ENCODE measurements at places on chromosomes 6 and 20. TPM values are rescaled to one million over a fixed set of nuclear protein-coding genes. Genes with fewer than 3 reads are reported as not detected.

The LSM14B gene
- total RNA-seq, result 71.8 TPM

GRCh38 chr20:50360218-50360672, 149.9 kb upstream of the PTPN1 start:
- DNase-seq, result no peak

DNA sequence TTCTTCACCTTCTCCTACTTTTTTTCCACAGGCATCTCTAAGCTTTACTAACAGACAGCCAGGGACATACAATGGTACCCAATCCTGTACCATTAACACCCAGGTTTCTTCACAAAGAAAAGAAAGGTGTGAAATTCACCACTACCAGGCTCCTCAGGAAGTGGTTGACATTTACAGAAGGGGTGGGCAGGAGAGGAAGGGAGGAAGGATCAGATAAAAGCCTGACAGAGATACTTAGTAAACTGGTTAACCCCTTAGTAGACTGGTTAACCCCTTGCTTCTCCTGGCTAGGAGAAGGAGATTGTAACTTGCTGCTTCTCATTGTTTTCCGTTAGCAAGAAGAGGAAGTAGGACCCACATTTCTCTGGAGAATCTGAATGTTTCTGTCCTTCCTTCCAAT, 7.2 kb downstream of the SAMD3 start:
- DNase-seq, result no peak

GRCh38 chr6:151290877-151291721, 51.3 kb downstream of the AKAP12 start:
- DNase-seq, result peak; percentile 43

The THBS2 gene
- 0.06 TPM for total RNA-seq

GRCh38 chr20:15599961-15600360, 973.3 kb downstream of the KIF16B start:
- DNase-seq, result no peak

The CDSN gene
- not detected for total RNA-seq

DNA sequence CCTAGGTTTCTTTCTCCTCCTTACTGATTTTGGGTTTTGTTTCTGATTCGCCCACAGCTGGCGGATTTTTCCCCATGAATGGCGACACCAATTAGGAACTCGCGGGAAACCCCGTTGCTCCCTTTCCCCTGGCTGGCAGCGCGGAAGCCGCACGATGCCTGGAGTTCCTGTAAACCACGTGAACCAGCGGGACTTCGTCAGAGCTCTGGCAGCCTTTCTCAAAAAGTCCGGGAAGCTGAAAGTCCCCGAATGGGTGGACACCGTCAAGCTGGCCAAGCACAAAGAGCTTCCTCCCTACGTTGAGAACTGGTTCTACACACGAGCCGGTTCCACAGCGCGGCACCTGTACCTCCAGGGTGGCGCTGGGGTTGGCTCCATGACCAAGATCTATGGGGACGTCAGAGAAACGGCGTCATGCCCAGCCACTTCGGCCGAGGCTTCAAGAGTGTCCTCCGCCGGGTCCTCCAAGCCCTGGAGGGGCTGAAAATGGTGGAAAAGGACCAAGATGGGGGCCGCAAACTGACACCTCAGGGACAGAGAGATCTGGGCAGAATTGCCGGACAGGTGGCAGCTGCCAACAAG, 3.2 kb upstream of the SEC23B start:
- peak; percentile 76 for DNase-seq

GRCh38 chr6:16819752-16820151, 58.5 kb upstream of the ATXN1 start:
- no peak for DNase-seq

DNA sequence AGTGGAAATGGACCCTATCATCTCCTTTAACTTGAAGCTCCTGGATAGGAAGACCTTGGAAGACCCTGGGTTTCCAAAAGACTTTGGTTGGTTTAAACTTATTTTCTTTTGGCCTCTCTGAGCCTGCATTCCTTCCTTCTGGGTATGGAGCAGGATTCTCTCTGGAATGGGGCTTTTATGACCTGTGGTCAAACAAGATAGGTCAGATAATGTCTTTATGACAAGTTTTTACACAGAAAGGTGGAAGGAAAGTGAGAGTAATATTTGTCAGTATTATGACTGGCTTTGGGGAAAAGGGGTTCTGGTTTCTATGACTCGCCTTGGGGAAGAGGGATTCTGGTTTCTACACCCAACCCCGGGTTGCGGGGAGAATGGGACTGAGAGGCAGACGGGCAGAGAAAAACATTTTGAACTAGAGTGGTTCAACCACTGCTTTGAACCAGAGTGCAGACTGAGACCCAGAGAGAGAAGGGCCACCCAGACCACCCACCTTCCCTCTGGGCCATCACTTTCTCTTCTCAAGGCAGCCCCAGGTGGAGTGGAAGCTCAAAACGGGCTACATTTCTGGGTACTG, 37.6 kb upstream of the KCNK5 start:
- no peak for DNase-seq

DNA sequence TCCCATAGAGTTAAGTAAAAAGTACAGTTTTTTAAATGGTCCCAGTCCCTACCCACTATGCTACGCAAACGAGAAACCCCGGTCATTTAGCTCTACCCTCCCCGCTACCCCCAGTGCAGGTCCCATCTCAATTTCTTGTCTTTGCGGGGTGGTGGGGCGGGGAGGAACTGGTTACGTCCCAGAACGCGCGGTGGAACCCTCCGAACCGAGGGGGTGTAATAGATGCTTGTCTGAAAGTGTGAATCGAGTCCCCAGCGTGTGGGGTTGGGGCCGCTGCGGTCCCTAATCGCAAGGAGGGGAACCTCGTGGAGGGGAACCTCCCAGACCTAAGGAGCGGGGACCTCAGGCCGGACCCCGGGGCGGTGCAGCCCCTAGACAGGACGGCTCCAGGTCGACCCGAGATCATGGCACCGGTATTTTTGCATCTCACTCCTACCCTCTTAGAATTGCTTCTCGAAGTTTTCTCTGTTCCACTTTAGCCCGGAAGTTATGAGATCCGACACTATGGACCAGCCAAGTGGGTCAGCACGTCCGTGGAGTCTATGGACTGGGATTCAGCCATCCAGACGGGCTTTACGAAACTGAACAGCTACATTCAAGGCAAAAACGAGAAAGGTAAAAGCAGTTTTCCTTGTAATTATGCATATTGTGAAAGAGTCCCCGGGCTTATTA, 779 bp downstream of the HEBP2 start:
- peak; percentile 19 for DNase-seq

DNA sequence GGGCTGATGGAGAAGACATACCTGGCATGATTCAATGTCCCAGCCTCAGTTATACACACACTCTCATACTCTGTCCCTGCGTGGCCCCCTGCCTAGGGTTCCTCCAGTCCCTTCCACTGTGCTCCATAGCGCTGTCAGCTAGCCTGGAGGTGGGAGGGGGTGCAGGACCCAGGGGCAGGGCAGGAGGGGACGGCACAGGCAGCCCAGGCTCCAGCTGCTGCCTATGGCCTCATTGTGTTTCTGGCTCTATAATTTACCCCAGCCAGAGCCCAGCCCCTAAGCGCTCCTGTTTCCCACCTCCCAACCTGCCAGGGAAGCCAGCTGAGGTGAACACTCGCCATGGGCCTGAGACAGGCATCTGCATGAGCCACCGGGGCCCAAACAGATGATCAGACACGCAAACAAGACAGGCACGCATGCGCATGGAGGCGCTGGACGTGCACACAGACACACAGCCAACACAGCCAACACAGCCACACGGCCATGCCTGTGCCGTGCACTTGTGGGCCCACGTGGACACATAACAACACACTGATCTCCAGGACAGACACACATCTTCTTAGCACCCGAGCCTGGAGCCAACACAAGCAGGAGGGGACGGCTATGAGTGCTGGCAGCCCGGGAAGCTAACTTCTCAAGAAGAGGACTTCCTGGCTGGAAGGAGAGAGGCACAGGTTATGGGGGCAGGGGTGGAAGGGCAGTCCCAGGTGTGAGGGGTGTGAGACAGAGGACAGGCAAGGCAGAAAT, 124.9 kb downstream of the GRM4 start:
- no peak for DNase-seq

The OTOR gene
- not detected for total RNA-seq

The AVP gene
- not detected for total RNA-seq

The CST4 gene
- not detected for total RNA-seq

- DNase-seq, result peak; percentile 80
These were observed 70.0 kb downstream of the CPNE5 start for GRCh38 chr6:36769183-36769675.

DNA sequence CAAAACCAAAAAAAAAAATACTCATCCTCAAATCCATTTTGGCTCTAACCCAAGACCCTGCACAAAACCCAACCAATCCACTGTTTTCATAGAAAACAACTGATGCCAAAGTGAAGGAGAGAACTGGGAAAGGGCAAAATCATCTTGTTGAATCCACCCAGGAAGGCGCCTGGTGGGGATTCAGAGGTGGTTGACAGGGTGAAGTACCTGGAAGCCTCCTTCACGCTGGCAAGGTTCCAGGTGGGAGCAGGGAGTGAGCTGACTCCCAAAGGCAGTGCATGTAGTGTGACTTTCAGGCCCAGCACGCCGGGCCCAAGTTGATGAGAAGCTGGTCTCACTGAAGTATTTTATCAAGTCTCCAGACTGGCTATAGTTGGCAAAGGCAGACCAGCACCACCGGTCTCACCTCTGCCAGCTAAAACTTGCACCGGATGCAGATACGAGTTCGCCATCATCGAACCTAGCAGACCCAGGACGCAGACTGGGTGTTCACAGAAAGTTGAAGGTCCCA, 16.5 kb downstream of the PPP1R10 start:
- no peak for DNase-seq

GRCh38 chr20:57633945-57634491, 13.8 kb upstream of the ZBP1 start:
- DNase-seq, result no peak

DNA sequence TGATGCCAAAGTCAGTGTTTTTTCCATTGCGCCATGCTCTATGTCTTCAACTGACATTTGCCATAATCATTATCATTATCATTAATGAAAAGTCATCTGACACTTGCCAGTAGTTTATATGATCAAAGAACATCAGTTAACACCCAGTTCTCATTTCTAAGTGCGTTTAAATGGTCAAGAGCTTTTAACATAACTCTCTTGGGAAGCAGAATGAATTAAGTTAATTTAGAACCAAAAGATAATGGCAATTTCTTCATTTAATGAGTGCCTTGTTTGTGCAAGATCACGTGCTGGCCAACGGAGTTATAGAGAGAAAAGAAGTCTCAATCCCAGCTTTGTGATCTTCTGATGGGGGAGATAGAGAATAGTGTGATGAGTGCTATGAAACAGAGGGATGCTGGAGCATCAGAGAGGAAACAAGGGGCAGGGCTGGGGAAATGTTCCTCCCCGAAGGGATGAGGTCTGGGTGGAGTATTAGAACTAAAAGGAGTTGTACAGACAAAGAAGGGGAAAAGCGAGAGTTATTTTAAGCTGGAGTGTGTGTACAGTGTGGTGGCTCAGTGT, 20.3 kb downstream of the ANKS1A start:
- DNase-seq, result no peak

GRCh38 chr20:63044605-63045004, 37.8 kb upstream of the BHLHE23 start:
- no peak for DNase-seq

DNA sequence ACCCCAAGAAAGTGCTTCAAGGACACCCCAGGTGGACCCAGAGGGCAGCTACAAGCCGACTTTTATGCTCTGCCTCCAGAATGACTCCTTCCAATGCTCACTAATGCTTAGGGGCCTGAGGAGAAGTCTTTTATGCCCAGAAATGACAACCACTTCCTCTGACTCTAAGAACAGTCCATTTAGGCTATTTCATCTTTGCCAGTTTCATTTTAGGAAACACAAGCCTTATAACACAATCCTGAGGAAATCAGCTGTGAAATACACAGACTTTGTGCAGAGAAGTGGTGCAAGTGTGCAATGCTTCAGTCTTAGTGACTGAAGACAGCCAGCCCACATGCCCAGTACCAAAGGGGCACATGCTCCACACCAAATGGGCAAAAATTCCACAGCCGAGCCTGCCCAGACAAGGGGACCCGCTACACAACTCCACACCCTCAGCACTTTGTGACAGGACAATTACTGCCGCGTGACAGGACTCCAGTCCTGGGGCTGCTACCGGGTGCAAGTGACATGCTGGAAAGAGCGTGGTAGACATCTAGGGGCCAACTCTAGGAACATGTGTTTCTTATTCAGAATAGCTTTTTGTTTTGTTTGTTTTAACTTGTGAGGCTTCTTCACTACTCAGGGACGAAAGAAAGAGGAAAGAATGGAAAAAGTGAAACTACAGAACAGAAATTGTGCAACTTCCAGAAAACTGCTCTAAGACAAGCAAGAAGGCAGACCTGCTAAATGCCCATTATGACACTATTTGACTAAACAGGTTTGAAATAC, 28.2 kb upstream of the PLAGL1 start:
- DNase-seq, result peak; percentile 31

DNA sequence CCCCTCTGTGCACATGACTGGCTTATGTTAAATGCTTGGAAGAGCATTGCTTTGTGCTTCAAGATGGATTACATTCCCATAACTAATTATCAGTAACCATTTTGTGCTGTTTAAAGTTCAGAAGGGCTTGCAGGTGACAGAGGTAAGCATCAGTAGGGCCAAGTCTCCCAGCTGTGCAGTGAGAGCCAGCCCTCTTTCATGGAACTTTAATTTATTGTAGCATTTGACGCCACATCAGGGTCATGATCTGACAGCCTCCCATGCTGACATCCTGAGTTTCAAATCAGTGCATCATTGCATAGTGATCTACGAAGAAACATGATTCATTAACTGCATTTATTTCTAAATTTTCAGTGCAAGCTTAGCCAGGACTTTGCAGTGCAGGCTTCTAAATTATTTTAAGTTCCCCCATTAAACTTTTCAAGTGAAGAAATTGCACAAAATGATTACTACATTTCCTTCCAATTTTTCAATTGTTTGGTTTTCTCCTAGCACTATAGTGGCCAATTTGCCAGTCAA, 380.9 kb downstream of the UTRN start:
- no peak for DNase-seq

GRCh38 chr6:1901556-1901955, 291.8 kb downstream of the FOXC1 start:
- no peak for DNase-seq

DNA sequence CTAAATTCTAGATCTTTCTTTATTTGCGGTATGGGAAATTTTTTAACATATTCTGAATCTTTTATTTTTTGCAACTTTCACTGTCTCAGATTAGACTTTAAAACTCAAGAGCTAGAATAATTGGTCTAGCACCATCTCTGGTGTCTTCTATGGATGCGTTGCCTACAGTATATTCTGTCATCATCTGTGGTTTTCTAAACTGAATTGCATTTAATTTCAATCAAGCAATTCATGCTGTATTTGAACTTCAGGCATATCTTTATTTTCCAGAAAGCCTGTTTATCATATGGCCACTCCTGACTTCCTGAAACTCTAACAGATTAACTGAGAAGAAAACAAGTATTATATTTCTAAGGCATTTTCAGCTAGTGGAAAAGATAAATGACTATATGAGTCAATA, 281.6 kb downstream of the PLCB1 start:
- no peak for DNase-seq

The SRC gene
- total RNA-seq, result 26.5 TPM

GRCh38 chr6:131803007-131803769, 4.6 kb upstream of the ENPP1 start:
- no peak for DNase-seq

DNA sequence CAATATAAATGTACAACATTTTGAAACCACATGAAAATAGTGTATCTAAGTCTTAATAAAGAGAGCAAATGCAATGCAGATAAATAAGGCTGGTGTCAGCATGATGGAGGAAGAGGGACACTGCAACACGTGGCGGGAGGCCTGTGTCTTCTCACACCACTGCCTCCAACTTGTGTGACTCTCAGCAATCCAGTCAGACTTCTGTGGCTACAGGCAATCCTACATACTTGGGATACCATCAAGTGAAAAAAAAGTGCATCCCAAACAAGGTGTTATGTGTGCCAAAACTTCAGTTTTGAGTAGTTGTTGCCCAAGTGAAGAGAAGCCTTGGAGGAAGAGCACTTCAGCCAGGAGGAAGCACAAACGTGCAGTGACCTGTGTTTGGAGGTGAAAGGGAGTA, 68.6 kb downstream of the PKIB start:
- no peak for DNase-seq

Data from cardiac muscle cell (in vitro differentiated cells and primary cell).